ENCODE measurements at places on chromosomes 5 and 9.

DNA sequence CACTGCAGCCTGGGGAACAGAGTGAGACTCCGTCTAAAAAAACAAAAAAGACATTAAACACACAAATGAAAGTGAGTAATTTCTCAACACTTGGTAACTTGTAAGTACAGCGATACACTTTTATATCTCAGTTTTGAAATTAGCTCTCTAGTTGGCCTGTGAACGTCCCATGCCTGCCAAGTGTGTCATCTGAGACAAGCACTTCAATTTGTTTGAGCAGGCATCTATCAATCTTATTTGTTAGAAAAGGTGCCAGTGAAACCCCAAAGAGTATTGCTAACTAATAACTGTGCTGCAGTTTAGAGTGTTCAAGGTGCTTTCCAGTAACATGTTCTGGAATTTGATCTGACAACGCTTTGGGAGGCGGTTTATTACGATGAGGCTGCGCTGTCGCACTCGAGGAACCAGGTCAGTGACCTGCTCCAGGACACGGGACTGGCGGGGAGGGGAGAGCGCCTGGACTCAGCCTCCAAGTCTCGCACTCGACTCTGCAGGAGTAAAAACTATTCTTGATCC lies 1.1 kb upstream of the SPIN1 start:
- DNase-seq: no peak

- no peak for DNase-seq
These were observed 157.3 kb upstream of the EPB41L4A start for GRCh38 chr5:112576298-112576925.

DNA sequence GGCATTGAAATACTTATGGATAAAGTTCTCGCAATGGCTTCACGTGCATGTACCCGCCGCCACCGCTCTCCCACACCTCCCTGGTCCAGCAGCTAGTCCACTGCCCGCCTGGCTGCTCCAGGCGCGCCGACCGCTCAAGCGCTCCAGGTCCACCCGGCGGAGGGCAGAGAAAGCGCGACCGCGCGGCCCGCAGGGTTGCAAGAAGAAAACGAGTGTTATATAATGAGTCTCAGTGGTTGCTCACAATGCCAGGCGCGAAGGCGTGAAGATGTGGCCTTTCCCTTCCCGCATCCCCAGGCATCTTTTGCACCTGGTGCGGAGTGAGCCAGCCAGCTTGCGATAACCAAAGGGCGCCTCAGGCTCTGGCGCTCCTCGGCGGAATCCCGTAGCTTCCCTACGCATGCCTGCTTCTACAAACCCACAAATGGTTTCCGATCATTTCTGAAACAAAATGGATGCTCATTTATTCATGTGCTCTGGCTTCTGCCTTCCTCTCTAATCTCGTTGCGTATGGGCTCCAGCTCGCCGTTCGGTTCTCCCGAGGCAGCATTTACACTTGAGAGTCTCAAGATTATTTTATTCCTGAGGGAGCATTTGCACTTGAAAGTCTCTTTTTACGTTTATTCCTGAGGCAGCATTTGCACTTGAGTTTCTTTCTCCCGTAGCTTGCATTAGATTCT lies 25.7 kb downstream of the CDKN2A start:
- DNase-seq: no peak

DNA sequence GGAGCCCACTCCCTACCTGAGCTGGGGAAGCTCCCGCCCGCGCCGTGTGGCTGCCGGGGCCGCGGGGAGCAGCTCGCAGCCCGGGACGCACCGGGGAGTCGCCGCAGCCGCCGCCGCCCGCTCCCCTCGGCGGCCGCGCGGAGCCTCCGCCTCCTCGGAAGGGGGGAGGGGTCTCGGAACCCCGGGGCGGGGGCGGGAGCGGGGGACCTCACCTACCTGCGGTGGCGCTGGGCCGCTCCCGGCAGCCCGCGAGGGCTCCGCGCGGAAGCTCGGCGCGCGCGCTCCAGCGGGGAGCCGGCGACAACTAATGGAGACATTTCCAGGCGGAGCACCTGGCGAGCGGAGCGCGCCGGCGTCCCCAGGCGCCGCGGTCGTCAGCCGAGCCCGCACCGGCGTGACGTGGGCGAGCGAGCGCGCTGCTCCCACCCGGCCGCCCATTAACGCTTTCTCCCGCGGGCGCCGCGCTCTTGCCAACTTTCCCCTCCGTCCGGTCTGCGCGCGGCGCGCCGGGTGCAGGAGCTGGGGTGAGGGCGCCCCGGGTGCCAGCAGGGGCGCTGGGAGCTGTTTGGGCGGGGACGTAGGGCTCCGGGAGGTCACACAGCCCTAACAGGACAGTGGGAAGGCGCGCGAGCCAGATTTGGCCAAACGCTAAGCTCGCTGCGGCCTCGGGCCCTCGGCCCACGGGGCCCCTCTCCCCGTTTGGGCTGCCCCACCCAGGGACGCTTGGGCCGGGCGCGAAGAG lies 4.3 kb upstream of the IRX4 start:
- no peak for DNase-seq

DNA sequence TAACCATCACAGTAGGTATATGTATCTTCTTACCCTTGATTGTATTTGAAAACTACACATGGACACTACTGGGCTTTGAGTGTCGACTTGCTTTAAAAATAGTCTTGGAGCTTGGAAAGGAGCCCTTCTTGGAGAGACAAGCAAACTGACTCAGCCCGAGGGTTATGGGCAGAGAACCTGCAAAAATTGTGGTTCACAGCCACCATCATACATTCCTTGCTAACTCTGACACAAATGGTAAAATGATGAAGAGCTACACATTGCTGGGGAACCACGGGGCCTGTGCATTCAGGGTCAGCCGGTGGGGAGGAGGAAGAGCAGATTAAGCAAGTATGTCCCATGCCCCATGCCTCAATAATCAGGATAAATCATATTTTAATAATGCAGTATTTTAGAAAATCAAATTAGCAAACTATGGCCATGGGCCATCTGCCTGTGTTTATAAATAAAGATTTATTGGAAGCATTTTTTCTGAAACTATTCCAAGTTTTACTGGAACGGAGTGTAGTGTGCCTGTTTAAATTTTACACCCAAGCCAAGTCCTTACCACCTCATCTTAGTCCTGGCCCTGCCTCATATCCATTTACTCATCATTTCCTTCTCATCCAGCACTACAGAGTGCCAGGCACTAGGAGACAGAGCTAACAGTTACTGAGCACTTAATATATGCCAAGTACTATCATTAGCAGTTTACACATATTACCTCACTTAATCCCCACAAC lies 195.7 kb downstream of the PALM2AKAP2 start:
- DNase-seq: no peak

DNA sequence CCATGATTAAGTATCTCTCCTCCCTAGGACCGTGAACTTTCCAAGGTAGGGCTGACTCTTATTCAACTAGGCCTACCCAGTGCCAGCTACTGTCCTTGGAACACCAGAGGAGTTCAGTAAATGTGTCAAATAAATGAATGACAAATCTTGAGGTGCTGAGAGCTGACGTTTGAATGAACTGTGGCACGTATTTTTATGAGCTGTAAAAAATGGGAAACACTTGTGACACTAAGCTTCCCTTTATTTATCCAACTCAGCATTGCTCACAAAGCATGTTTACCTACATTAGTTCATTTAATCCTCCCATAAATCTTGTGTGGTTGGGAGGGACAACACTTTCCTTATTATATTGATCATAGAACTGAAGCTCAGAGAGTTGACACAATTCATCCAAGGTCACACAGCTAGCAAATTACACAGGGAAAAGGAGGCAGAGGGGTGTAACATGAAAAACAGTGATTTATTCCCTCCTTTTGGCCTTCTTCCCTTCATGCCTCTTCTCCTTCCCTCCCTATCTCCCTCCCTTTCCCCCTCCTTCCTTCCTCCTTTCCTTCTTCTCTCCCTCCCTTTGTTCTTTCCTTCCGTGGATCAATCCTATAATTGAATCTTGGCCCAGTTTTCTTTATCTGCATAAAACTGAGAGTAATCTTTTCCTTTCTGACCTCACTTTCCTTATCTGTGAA lies 412.6 kb downstream of the DMRT2 start:
- no peak for DNase-seq

GRCh38 chr5:390623-391491 lies 52.1 kb upstream of the EXOC3 start:
- no peak for DNase-seq

DNA sequence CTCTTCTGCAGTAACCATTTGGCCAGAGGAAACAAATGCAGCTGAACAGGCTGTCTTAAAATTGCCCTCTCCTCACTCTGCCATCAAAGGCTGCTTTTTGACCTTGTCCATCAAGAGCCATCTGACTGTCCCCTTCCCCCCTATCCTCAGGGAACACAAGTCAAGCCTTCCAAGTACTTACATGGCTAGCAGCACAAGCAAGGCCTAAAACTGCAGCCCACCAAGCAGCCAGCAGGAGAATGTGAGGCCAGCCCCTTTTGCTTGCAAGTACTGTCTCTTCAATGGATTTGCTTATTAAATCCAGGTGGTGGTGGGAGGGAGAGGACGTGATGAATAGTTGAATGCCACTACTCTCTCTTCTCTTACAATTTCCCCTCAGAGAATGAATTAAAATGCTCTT lies 83.5 kb downstream of the HTR1A start:
- DNase-seq: no peak

DNA sequence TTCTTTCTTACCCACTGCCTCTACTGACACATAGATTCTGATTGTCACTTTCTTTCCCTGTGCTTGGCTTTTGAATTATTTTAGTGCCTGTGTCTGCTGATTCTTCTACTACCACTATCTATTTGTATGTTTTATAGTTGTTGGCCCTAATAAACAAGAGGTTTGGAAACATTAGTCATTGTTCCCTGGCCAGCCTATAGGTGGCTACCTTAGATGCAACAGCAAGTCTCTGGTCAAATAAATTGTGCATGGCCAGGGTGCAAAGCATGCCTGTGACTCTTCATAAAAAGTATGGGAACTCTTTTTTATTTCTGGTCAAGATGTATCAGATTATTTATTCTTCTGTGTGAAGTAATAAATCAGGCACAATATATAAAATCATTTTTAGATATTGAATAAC lies 124.4 kb downstream of the PLK2 start:
- no peak for DNase-seq

DNA sequence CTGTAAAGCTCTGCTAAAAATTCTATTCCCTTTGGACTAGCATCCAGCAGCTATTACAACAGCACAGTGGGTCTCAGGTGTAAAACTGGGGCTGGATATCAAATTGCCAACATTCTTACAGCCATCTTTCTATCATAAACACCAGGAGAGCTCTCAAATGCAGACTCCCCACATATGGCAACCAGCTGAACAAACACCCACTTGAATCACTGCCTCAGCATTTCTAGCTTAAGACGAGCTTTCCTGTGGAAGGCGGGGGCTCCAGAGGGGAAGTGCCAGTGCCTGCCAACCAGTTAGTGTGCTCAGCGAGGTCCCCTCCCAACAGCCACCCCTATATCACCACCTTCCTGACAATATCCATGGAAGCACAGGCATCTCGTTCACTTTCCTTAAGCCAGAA lies 62.2 kb downstream of the IPPK start:
- DNase-seq: no peak

DNA sequence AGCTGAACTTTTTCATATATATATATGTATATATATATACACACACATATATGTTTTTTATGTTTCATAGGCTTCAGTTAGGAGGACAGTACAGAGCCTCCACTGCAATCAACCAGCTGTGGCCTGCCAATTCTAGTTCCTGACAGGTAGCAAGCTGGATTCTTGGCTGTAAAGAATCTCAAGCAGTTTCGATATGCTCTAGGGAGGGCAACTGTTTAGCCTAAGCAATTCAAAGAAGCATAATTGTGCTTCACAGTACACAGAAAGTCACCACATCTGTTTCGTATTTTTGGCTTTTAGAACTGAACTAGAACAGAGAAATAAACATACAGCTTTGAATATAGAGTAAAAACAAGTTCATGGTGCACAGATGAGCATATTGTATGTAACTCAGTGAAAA lies 152.4 kb upstream of the ARRDC3 start:
- DNase-seq: no peak

DNA sequence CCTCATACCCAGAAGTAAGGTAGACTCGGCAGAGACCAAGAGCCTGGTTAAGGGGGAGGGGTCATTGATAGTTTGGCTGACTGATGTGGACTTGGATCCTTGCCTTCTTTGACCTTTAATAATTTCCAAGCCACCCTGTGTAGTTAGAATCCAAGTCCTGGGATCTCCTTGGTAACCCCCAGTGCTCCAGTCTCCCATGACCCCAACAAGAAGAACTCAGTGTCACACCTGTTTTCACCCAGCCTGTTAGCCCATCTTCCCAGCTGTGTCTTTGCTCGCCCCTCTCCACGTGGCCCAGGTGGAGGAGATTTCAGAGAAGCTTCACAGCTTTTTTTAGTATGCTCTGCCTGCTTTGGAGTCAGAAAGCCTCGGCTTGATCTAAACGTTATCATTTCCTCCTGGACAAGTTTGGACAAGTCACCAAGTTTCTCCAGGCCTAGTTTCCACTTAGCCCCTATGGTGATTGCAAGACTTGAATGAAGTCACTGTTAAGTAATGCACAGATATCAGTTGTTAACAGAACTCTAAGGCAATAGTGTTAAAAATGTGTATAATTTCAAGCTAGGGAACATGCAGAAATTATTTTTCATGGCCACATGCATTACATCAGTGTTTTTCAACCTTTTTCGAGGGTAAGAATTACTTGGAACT lies 170.0 kb downstream of the TMEM38B start:
- DNase-seq: no peak

DNA sequence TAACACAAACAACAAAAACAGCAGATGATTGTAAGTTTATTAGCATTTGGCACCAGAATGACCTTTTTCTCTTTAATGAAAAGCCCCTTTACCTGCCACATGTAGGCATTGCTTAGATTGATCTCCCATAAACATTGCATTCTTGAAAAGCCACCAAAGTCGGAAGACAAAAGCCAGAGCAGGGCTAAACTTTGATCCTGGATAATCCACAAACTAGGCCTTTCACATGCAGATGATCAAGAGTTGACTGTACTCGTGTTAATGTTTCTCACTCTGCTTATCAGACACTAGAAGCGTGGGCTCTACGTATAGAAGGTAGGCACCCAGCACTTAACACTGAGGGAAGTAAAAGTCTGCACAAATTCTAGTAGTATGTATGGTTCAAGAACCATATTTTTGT lies 21.0 kb upstream of the PHF2 start:
- no peak for DNase-seq

DNA sequence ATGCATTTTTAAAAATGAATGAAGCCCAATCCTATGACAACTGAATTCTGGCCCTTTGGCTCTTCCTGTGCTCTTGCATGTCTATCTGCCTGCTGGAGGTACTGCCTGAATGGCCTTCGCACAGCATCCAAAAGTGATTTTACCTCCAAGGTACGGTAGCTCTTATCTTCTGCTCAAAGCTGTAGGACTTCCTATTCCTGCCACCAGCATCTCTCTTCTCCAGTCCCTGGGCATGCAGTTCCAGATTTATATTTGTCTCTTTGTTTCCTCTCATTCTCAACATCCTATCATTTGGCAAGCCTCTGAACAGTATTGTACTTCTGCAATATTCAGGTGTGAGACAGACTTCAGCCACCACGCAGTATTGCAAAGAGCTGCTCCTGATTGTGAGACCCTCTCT lies 43.7 kb upstream of the SH3GL2 start:
- no peak for DNase-seq

DNA sequence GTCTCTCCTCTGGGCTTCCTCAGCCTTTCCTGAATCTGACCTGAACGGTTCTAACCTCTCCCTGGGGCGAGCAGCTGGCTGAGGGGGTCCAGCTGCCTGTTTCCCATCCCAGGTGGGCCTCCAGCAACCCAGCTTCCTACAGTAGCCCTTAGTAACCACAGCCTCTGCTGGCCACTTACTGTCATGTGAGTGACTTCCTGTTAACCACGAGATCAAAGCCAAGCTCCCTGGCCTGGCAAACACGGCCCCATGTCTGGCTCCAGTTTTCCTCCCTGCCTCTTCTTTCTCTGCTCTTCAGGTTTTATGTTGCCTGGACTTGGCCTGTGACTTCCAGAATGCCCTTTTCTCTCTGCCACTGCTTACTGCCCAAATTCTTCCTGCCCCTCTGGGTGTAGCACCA lies 47.2 kb upstream of the DAB2IP start:
- no peak for DNase-seq
